ENCODE measurements at places on chromosomes 3 and 15.

GRCh38 chr3:101141135-101141534 lies 147.9 kb upstream of the ABI3BP start:
- no peak for DNase-seq

GRCh38 chr15:68367226-68367625 lies 64.7 kb downstream of the ITGA11 start:
- DNase-seq = no peak

DNA sequence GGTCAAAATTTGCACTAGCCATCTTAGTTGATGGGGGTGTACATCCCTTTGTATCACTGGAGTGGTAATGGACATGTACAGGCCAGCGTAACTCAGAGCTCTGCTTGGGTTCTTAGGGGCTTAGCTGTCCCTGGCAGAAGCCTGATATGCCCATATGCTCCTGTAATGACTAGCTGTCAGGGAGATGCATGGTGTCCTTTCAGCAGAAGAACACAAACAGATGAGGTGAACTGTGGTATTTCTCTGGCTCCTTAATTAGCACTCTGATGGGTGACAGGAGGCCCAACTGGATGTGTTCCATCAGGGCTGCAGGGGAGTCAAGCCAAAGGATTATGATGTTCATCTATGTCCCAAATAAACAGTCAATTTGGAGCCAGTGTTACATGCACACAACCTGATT lies 774.5 kb downstream of the AGBL1 start:
- no peak for DNase-seq

DNA sequence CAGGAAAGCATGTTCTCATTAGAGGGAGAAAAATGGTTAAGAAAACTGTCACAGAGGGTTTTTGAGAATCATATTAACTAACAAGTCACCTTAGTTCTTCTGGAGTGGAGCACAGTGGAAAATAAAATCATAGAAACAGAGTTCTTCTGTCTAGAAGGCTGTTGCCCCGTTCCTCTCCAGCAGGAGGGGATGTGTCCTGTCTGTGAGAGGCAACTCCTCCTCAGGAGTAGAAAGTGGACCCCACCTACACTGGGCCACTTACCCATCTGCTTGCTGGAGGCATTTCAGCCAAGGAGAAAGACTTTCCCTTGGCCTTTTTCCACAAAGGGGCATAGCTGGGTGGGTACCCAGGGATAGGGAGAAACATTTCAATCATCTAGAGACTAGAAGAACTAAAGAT lies 106.6 kb downstream of the SSR3 start:
- peak; percentile 81 for DNase-seq

DNA sequence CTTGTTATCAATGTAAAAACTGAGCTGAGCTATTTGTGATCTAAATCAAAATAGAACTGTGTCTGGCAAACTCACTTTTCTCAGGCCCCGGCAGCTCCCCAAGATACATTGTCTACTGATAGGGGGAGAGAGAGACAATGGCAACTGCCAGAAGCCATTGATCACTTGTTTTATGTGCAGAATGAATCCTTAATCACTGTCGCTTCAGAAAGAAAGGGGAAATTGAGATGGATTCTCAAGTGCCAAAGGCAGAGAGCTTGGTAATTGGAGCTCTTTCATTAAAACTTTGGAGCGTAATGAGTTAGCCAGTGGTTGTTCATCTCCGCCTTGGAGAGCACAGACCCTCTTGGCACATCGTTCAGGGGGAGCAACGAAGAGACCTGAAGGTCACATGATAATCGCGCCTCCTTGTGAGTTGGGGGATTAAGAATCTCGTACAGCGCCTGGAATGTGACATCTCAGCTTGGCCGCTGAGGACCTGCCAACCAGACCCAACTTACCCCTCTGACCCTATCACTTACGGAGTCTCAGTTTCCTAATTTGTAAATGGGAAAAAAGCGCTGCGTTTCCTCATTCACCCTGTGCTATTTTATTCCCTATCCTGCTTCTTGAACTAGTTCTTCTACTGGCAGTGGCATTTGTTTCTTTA lies 252.8 kb downstream of the VPS13C start:
- DNase-seq = no peak
